Pons (tissue), 1 donor: ENCODE measurements at places on chromosomes 6 and 20.

DNA sequence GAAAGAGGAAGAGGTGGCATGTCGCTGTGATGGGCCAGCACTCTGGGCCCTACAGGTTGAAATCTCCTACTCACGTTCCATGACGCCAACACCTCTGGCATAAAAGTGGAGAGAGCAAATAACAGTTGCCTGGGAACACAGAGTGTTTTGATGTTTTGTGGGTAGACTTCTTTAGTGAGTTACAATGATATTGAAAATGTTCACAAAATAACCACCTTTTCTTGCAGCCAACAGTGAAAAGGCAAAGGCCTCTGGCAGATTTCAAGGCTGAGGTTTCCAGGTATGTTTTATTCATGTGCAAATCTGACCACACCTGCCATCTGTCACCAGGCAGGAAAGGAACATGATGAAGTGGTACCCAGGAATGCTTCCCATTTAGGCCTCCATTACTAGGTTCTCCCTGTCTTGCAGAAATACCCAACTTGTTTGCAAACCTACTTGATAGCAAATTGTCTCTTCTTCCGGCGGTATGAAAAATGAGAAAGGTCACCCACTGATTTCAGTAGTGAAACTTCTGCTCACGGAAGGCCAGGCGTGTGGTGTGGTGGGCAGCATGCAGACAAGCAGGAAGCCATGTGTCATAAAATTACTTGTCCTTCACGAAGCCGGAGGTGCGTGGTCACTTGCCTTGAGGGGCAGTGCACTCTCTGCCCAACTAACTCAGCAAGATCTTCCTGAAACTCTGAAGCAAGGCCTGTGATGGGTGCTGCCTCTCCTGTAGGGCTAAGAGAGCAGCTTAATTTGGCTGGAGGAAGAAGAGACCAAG, 299.1 kb upstream of the PRDM1 start:
- no peak for DNase-seq

GRCh38 chr6:139530561-139530960, 156.1 kb upstream of the CITED2 start:
- no peak for DNase-seq

DNA sequence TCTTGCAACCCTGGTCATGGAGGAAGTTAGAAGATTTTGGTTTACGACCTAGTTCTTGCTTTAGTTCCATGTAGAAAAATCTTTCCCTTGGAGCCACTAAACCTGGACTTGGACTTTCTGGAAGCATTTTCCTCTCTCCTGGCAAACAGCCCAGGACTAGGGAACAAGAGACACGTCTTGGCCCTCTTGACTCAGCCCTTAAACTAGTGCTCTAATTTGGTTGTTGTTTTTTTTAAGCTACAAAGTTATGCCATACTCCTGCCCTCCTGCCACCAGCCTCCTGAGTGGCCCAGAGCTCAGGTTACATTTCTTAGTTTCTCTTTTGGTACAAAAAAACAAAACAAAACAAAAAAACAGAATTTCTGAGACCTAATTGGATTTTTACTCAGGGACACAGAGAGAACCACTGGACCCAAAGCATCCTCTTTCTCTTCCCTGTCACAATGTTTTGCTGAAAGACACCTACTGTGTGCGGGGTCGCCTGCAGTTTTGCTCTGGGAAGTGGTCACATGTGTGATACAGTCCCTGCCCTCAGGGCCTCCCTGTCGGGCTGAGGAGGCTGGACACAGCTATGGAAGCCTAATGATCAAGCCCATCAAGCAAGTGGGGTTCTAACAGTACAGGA, 32.3 kb upstream of the SCUBE3 start:
- DNase-seq, result no peak

DNA sequence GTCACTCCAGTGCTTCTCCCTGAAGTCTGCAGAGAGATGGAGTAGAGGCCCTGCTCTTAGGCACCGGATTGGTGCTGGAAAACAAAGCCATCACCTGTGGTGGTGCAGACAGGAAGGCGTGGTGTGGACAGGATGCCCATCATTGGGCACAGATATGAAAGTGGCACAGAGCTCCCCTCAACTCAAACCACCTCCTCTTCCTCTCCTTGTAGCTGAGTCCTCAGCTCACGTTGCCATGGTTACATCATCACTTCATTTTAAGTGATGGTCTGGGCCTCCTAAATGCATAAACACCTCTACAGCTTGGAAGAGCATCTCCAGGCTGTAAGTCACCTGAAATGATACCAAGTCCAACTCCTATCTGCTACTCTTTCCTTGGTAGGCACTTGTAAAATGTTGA, 8.0 kb upstream of the RTF2 start:
- DNase-seq, result no peak

DNA sequence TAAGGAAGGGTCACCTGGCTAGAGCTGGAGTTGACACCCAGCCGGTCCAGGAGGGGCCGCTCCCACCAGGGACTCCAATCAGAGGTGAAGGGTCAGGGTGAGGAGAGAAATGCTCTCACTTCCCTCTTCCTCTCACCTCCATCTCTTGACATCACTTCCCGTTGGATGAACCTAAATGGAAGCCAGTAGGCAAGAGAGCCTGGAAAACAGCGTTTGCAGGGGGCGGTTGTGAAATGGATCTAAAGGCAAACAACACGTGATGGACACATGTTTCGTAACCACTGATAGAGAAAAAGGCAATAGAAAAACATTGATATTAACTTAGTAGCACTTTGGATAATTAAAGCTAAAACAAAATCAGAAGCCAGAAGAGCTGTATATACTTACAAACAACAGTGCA, 105.6 kb upstream of the FOXA2 start:
- DNase-seq, result no peak

DNA sequence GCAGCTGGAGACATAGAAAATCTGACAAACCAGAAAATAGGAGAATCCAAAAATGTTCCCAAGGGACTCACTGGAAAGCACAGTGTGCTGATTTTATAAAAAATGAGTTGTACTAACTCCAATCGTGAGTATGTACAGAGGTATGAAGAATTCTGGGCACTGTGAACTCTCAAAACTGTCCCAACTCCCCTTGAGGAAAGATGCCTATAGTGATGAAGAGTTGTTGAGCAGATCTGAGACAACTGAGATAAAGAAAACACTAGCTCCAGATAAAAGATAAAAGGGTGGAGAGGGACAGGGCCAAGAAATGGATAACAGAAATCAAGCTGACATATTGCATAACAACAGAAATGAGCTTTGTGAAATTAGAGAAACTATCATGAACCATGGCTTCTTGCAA, 481.4 kb downstream of the MAFB start:
- DNase-seq, result no peak

- no peak for DNase-seq
Observed at GRCh38 chr6:69217343-69217742, 579.5 kb downstream of the LMBRD1 start.

DNA sequence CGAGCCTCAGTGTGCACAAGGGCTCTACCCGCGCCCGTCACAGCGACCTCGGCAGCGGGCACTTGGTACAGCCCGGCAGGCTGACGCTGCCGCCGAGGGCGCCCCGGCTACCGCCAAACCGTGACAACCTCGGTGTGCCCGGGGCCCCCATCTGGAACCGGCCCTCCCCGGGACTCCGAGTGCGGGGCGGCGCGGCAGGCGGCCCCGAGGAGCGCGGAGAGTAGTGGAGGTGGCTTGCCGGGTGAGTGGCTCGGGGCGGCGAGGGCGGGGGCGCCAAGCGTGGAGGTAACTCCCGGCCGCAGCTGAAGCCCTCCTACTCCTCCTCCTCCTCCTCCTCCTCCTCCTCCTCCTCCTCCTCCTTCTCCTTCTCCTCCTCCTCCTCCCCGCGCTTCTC, at the start of gene ISM1:
ISM1 (plus strand) TSS at position 371 of the 394 bp plus-strand sequence. CDS start 503 bp downstream, outside the sequence.
- no peak for DNase-seq
